ENCODE measurements at places on chromosomes 1 and 21.
A peak's percentile ranks its signal among the peaks of the same experiment; 100 is the strongest.

GRCh38 chr1:54548389-54549044 is 489 bp downstream of the ACOT11 start:
- DNase-seq = peak; percentile 56

DNA sequence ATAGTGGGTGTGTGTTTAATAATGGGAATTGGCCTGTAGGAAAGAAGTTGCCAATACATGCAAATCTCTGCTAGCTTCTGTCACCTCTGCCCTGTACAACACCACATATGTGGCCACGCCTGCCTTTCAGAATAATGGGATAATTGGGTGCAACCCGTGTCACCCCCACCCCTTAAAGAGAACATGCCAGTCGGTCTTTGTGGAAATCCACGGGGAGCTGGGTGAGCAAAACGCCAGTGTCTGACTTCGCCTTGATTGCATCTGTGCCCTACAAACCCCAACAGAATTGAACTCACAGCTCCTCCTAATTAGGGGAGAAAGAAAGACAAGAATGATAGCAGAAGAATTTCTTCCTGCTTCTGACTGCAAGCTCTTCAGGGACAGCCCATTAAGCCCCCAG is 6.4 kb upstream of the PLXNA2 start:
- DNase-seq = no peak

GRCh38 chr1:235858766-235859165 is 7.9 kb downstream of the LYST start:
- no peak for DNase-seq

DNA sequence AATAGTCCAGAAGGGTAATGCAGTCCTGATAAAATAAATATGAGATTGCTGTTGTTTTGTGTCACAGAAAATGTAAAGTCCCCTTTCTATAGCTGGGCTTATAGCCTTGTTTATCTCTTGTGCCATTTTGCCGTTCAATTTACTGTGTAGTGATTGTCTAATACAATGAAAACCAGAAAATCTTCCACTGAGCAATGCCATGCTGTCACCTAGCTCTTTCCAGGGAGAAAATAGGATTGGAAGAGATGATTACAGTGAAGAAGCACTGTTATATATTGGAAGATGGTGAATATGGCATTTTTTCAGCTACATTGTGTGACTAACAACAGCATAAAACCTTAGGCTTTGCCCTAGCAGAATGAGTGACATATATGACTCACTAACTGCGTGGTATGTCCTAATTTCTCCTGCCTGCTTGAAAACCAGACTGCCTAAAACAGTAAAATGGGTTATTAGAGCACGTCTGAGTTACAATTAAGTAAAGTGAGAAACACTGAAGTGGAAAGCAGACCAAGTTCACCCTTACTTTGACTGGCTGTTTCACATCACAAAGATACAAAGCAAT is 332.4 kb upstream of the ZP4 start:
- DNase-seq = peak; percentile 35

- no peak for DNase-seq
These were observed 26.4 kb upstream of the SELENON start for GRCh38 chr1:25773441-25774125.

- no peak for DNase-seq
These were observed 174.8 kb downstream of the PLPP3 start for GRCh38 chr1:56404561-56405030.

- no peak for DNase-seq
These were observed 30.0 kb downstream of the CACHD1 start for GRCh38 chr1:64499966-64500365.

DNA sequence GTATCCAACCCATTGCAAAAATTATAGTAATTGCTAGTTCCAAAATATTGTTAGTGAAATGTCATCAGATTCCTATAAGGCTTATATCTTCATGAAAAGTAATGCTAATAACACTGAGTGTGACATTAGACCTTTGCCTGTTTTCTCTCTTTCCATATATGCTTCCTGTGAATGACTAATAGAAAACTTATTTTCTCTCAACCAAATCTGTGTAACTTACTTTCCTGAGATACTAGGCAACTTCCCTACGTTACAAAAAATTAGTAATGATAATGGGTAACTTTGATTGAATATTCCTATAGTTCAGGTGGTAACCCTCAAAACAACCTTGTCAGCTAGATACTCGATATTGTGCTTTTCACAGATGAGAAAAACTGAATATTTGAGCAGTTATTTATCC is 124.2 kb upstream of the HNRNPU start:
- DNase-seq = no peak

DNA sequence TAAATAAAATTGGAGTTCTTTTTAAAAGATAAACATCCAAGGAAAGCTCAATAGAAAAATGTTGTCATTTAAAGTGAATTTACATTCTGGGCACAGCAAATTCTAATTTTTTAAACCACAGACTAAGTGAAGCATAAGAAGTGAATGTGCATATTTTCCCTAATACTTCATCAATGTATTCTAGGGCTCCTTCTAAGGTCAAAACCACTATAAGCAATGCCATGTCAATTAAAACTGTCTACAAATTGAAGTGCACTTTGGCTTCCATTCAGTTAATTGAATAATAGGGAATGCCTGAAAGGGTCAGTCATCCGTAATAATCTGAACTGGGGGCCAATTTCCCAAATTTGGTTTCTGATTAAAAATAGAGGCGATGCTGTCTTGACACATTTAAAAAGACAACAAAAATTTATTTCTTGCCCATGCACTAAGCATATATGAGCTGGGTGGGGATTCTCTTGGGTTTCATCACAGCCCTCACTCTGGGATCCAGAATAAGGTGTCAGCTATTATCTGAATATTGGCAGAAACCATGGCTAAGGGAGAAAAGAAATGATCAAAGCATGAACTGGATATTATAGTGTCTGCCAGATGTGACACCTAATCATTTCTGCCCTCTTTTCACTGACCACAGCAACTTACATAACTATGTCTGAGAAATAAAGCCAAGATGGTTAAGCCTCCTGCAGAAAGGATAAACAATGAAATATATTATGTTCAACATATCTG is 660.6 kb upstream of the B3GALT2 start:
- DNase-seq = no peak

- DNase-seq = peak; percentile 93
These were observed 13.2 kb upstream of the EPS8L3 start for GRCh38 chr1:109776911-109777310.

DNA sequence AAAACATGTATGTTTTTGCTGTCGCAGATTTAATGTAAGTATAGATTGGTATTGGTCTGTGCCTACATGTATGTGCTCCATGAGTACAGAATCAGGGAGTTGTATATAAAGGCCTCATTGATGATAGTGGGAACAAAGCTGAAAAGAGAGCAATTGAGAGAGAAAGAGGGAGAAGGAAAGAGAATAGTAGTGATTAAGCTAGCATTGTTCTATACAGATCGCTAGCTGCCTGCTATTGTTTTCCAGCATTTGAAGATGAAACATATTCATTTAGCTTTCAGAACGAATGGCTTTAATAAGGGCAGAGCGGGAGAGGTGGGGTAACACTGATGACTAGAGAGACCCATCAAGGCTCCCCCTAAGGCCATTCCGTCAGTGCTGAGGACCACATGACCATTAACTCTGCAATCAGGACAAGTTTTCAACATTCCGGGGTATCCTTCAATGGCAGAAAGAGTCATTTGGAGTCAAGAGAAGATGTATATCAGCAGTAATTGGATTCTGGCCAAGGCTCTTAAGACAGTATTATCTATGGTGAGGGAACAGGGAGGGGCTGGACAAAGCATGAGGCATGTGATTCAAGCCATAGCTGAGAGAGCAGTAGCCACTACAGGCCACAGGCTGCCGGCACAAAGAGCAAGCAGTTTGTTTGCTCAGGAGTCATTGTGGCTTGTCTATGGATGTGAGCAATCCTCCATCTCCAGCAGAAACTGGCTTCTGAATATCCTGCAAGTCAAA is 176.5 kb downstream of the PBX1 start:
- peak; percentile 67 for DNase-seq

DNA sequence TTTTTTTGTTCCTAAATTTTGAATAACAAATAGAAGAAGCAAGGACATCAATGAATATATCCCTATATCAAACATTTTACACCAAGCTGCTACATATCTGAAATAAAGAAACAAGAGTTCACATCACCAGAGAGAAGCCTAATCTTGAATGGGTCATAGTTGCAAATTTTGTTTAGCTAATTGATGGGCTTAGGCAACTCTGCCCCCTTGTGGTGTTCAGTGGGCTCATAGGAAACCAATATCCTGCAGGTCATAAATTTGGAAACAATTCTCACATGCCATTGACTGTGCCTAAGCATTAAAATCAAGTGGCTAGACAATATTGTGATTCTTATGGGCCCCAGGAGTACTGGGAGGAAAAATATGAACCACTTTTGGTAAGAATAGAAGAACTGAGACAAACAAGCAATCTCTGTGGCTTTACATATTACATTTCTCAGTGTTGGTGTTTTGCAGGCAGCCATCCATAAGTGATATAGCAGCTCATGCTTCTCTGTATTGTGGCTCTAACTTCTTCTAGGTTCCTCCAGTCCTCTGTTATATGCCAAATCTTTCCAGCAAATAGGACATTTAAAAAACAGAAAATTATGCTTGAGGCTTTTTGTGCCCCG is 1262.8 kb upstream of the PRMT6 start:
- peak; percentile 64 for DNase-seq

DNA sequence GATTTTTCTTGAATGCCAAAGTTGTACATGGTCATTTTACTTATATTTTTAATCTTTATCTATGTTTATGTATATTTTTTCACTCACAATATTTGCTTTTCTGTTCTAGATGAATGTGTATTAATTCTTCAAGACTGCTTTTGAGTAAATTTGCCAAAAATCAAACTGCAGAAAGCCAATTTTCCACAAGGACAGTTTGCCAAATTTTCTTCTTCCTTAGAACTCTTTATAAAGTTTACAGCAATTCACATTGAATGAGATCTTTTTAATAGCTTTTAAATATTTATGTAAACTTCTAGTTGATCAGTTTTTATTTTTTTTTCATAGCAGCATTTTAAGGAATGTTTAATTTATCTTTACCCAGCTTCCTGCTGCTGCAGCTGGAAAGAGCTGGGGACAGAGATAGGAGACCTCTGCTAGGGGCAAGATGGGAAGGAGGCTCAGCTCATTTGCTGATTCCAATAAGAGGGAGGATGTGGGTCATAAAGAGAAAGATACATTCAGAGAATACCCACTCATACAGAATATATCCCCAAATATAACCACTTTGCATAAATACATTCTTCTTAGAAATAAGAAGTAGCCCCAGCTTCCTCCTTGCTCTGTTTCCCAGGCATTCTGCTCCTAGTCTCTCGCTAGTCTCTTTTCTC is 93.0 kb downstream of the ODF2L start:
- DNase-seq = no peak

- no peak for DNase-seq
These were observed 32.9 kb downstream of the TENT5C start for GRCh38 chr1:117638759-117639158.

DNA sequence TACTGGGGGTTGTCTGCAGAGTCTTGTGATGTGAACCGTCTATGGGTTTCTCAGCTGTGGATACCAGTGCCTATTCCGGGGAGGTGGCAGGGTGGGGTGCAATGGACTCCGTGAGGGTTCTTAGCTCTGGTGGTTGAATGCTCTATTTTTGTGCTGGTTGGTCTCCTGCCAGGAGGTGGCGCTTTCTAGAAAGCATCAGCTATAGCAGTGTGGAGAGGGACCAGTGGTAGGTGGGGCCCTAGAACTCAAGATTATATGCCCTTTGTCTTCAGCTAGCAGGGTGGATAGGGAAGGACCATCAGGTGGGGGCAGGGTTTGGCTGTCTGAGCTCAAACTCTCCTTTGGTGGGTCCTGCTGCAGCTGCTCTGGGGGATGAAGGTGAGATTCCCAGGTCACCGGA is 127.3 kb upstream of the PLD5 start:
- DNase-seq = no peak

GRCh38 chr1:173257805-173258204 is 50.7 kb upstream of the TNFSF4 start:
- no peak for DNase-seq

- DNase-seq = peak; percentile 61
These were observed 53.3 kb upstream of the FAM89A start for GRCh38 chr1:231093156-231093922.

GRCh38 chr1:101148980-101149379 is 87.8 kb upstream of the S1PR1 start:
- DNase-seq = peak; percentile 55

DNA sequence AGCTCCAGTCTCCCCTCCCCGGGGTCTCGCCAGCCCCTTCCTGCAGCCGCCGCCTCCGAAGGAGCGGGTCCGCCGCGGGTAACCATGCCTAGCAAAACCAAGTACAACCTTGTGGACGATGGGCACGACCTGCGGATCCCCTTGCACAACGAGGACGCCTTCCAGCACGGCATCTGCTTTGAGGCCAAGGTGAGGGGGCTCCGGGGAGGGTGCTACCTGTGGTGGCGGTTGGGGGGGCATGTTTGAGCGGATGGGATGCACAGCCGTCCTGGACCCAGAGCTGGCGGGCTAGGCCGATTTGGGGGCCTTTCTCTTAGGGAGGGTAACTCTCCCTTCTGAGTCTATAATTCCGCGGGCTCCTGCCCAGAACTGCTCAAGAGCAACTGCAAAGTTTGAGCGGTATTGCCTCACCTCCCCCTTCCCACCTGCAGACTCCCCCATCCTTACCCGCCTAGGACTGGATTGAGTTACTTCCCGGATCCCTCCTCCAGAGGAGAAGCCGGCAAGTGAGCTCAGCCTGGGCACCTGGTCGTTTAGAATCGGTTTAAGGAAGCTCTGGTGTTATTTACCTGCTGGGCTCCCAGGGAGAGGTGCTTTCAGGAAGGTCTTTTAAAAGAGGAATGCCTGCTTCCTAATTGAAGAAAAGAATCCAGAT is 730 bp downstream of the NOS1AP start:
- no peak for DNase-seq

DNA sequence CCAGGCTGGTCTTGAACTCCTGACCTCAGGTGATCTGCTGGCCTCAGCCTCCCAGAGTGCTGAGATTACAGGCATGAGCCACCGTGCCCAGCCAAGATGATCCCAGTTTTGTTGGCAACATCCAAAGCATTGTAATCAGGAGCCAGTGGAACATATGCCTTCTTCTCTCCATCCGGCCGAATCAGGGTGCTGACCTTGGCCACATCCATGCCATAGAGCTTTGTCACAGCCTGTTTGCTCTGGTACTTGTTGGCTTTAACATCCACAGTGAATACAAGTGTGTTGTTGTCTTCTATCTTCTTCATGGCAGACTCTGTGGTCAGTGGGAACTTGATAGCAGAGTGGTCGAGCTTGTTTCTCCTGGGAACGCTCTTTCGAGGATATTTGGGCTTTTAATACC is 17.1 kb downstream of the TNFRSF8 start:
- no peak for DNase-seq

- no peak for DNase-seq
These were observed 9.2 kb upstream of the TACSTD2 start for GRCh38 chr1:58586271-58586670.
